ENCODE measurements at places on chromosomes 7 and 10. TPM values are rescaled to one million over a fixed set of nuclear protein-coding genes. Genes with fewer than 3 reads are reported as not detected.

Gene IQUB
- total RNA-seq = 0.59 TPM

Gene PIP4K2A
- 36.8 TPM for total RNA-seq

Gene ADAM22
- total RNA-seq = 1.5 TPM

Gene MYL7
- 60.0 TPM for total RNA-seq

Gene PON1
- total RNA-seq = 1.00 TPM

DNA sequence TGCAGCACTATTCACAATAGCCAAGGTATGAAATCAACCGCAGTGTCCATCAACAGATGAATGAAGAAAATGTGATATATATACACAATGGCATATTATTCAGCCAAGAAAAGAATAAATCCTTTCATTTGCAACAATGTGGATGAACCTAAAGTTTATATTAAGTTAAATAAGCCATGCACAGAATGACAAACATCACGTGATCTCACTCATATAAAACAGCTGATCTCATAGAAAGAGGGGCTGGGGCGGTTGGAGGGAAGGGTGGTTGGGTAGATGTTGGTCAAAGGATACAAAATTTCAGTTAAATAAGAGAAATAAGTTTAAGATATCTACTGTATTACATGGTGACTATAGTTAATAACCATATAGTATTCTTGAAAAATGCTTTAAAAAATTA lies 502.1 kb downstream of the KCNMA1 start:
- H3K27me3 ChIP-seq = no peaks in the 10 kb centered on the region
- H3K4me3 ChIP-seq = no peak overlapping the region
- H3K27ac ChIP-seq = no peak overlapping the region
- H3K36me3 ChIP-seq = no peaks in the 10 kb centered on the region

DNA sequence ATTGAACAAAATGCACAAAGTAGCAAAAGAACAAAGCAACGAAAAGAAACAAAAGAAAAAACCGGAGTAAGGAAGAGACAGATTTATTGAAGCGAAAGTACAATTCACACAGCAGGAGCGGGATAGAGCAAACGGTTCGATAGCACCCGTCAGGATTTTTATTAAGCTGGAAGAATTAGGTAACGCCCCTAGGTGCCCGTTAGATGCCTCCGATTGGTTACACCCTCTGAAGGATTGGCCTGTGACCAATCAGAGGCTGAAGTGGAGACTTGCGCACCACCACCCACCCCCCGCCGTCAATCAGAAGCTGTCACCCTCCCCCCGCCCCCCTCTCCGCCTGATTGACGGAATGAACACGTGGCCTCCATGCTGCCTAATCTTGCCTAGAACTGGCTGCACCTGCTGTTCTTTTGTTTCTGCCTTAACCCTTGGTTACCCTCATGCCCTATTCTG lies 16.8 kb downstream of the OCM2 start:
- no peaks in the 10 kb centered on the region for H3K4me1 ChIP-seq
- no peak overlapping the region for H3K27ac ChIP-seq
- H3K4me3 ChIP-seq = no peak overlapping the region
- DNase-seq = no peak

Gene ANKRD61
- 0.18 TPM for total RNA-seq

Data from astrocyte (in vitro differentiated cells and primary cell).